B cell (primary cell): ENCODE measurements at places on chromosomes 4 and X. TPM values are rescaled to one million over a fixed set of nuclear protein-coding genes. Genes with fewer than 3 reads are reported as not detected.

The ARMCX1 gene
- 0.27 and 0.92 TPM in 2 replicates for polyA plus RNA-seq

- DNase-seq = no peak
These were observed 87.9 kb downstream of the BCOR start for GRCh38 chrX:40009890-40010289.

- no peak for DNase-seq
These were observed 35.4 kb upstream of the CDKL5 start for GRCh38 chrX:18389966-18390365.

DNA sequence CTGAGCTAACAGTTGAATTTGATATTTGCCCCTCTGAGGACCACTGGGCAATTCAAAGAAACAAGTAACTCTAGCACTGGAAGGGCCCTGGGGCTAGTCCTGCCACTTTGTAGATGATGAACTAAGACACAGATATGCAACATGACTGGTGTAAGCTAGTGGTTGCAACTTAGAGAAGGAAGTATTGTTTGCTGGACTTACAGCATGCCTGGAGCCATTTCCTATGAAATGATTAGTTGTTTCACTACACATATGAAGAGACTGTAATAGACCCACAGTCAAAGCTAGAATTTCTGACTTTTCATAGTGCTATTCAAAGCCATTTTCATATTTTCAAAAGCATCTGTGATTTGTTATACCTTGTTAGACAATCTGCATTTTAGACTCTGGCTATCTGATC, 96.2 kb downstream of the TSPAN7 start:
- no peak for DNase-seq

DNA sequence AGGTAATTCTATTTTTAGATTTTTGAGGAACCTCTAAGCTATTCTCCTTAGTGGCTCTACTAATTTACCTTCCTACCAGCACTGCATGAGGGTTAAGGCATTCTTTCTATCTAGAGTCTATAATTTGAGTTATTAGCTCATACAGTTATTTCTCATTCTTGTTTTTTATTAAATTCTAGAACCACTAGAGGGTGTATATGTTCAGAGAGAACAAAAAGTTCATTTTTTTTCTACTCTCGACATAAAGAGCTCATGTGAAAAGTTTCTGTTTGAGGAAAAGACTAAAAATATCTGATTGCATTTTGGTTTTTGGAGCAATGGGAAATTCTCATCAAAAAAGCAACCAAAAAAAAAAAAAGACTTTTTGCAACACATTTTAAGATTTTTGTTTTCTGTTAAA, 57.0 kb upstream of the LRAT start:
- DNase-seq = no peak

The GPR34 gene
- polyA plus RNA-seq = 0.21 TPM in 1 of 2 replicates, not detected in the other

DNA sequence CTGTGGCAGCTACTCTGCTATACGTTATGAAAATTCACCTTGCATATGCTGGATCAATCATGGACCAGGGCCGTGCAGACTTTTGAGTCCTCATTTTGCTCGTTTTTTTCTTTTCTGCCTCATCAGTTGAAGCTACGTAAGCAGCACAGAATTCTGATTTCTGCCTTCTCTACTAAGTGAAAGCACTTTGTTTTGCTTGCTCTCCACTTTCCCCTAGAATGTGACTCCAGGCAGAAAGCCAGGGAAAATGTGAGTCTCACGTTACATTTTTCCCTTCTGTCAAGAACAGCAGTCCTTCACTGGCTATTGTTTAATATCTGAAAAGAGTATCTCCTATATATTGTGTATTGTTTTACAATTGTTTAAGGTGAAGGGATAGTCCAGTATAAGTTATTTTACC, 1840.1 kb downstream of the PCDH7 start:
- DNase-seq = no peak

DNA sequence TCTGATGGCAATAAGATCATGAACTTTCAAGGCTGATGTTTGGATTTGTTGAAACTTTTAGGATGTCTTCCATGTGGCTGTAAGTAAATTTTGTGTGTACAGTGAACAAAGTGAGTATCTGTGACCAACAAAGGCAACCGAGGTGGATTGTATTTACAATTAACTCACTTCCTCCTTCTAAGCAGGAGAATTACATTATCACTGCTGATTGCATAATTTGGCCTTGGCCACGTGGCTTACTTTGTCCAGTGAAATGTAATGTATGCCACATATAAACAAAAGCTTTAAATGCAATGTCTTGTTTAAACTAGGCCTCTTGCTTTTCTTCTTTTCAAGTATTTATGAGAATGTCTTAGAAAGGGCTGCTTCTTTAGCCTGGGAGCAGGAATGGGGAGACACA, 66.3 kb upstream of the MAD2L1 start:
- DNase-seq = no peak

DNA sequence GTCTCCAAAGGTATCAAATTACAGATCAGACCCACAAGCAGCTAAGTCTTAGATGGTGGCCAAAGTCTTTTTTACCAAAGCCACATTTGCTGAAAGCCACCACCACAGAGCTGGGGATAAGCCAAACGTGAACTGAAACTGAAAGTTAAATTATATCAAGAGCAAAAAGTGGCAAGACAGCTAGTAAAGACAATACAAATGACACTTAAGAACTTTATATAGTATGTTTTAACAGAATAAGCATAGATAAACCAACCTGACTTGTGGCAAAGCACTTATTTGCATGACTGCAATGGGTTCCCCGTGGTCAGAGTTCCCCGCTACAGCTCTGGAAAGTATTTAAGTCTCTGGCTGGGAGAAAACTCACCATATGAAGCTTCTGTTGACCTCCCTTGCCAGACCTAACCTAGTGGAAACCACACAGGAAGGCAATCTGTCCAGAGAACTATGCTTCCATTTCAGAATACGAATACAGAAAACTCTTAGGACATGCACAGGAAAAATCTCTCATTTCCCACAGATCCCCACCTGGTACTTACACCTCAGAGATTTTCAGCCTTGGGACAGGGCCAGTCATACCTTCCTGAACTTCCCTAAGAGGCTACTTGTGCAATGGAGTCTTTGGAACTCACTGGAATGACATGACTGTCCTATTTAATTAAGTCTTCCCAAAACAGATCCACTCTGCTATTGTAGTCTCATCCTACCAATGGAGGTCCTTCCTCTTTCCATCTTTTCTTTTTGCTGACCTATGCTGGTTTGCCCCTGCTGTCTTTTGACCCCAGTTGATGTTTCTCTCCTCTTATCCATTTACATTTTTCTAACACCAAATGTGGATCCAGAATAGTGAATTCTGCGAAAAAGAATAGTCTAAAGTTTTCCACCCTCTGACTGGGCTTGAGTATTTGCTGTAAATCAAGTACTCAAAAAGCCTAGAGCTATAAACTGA, 225.1 kb downstream of the NR3C2 start:
- DNase-seq = peak; percentile 7

GRCh38 chrX:261919-262352, 19.2 kb upstream of the PLCXD1 start:
- no peak for DNase-seq

- no peak for DNase-seq
These were observed 1315.1 kb upstream of the PCDH7 start for GRCh38 chr4:29405116-29405515.

The EXOC1 gene
- polyA plus RNA-seq = 10.0 and 12.6 TPM in 2 replicates

DNA sequence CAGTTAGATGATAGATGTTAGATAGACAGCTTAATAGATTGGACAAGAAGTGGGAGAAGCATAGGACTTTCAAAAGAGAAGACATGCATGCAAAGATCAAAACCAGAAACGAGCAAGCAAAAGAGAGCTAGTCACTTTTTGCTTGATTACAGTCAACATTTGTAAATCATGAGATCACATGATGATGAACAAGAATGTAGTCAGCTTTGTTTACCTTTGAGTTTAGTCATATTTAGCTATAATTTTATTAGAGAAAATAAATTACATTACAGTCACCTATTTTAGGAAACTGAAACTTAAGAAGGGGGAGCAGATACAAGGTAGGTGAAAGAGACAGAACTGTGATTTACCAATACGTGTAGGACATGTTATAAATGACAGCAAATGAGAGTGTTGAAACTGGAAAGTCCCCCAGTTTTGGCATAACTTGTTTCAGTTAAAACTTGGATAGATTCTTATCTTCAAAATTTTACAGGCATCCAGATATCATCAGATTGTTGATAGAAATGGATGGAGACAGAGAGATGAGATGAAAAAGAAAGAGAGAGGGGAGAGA, 1083.1 kb upstream of the PCDH10 start:
- DNase-seq = no peak

GRCh38 chrX:107826238-107827029, 768 bp downstream of the MID2 start:
- DNase-seq = peak; percentile 57

GRCh38 chr4:75434105-75434504, 80.1 kb downstream of the RCHY1 start:
- no peak for DNase-seq

- no peak for DNase-seq
These were observed 25.0 kb downstream of the ADGRA3 start for GRCh38 chr4:22490718-22491315.

DNA sequence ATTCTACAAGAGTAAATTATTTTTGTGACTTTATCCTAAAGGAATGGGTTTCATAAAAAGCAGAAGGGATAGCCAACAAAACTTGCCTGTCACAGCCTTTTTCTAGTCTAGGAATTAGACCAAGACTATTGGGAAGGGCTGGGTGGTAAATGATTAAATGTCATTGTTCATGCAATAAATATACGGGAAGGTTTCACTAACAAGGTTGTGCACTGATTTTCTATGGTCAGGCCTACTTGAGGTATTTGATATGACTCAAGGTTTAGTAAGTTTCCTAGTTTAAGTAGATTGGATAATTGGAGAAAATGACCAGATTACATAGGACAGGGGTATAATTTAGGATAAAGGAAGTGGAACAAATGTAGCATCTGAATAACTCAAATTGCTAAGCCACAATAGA, 249.1 kb upstream of the BMP3 start:
- no peak for DNase-seq

DNA sequence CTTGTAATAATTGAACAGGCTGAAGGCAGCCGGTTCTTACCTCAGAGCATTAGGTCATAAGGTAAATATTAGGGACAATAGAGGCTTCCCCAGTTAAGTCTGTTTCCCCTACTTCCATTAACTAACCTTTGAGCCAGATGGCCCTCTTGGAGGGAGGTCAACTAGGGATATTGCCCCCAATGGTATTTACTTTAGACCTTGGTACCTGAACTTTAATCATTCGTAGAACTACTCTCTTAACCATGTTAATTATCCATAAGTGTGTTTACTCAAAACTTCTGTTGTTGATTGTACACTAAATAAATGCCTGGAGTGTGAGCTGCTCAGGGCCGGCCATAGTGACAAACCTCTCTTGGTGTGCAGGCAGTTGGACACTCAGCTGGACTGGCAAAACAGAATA, 1843.5 kb upstream of the AGA start:
- DNase-seq = no peak

The SLC16A2 gene
- not detected in 2 replicates for polyA plus RNA-seq

The ASMT gene
- polyA plus RNA-seq = 0.63 and 1.2 TPM in 2 replicates

GRCh38 chr4:6086846-6087245, 68.6 kb upstream of the C4orf50 start:
- no peak for DNase-seq

DNA sequence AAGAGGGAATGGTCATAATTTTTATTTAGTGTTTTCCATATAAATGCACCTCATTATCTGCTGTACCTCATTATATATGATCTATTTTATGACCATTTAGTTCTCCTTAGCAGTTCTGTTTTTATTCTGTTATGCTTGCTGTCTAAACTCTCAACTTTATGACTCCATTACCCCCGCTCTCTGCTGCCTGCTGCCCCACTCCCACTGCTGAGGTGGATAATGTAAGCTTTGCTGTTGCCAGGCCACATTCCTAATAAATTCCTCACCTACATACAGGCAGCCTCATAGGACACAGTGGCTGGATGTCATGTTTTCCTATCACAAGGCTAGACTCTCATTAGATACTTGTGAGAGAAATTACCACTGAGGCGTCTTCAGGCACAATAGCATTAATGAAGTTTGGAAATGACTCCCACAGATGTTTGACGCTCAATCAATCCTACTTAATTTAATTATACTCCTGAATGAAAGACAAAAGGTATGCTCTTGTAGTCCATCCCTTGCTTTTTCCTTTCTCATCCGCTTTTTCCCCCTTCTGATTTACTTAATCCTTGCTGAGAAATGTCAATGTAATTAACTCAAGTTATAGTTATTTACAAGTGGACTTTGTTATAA, 497.5 kb upstream of the IGFBP7 start:
- no peak for DNase-seq

DNA sequence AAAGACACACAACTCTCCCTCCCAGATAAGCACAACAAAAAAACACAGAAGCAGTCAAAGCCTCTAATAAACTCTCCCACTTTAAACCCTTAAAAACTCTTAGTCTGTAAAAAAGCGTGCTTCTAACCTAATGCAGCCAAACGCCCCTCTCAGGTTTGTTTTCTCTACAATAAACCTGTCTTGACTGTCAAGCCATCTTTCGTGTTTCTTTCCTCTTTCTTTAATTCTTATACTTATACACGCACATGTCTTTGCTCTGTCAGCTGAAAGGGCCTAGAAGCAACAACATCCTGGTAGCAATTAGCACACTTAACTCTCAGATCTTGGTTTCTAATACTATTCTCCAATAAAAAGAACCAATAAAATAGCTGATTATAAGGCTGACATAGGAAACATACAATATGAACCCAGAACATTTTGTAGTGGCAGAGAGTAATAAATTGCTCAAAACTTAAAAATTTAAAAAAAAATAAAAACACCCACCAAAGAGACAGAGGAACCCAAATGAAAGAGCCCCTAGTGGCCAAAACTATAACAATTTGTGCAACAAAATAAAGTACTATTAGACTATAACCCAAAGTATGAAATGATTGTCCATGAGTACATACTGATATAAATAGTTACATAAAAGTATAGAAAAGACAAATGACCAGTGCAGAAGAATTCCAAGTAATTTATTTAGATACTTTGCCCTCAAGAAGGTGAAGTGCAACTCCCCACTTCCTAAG, 440.4 kb upstream of the ADGRL3 start:
- no peak for DNase-seq

GRCh38 chrX:132059973-132060540, 37.0 kb downstream of the STK26 start:
- no peak for DNase-seq

DNA sequence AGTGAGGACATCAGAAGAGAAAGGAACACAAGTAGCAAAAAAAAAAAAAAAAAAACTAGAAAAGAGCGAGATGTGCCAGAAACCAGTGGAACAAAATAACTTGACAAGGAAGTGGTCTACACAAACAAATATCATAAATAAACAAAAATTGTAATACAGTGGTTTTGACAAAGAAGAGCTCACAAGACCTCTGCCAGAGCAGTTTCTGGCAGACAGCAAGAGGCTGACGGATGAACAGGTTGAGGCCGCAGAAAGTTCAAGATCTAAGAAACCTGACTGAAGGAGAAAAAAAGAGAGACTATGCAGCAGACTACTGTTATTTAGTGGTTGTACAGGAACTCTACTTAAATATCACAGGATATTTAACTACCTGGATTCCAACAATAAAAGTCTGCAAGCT, 66.2 kb downstream of the MAB21L2 start:
- DNase-seq = no peak

- no peak for DNase-seq
These were observed 463.4 kb upstream of the GRID2 start for GRCh38 chr4:91840359-91840758.
